ENCODE measurements at places on chromosomes 5 and 9.

- no peak for DNase-seq
Observed at GRCh38 chr9:130996676-130997394, 12.1 kb upstream of the LAMC3 start.

DNA sequence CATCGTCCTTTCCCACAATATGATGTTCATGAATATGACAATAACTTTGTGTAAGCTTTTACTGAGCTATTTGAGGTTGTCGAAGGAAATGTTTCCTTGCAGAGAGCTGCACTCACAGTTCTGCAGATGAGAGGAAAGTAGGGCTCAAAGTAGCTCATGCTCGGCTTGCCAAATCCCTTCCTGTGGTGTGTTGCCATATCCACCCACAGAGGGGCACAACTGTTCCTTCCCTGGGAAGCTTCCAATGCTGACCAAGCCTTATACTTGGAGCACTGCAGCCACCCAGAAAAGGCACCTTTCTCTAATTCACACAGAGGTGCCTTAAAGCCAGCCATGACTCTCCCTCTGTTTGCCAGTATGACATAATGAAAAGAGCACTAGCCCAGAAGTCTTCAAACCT is 390.3 kb downstream of the CAAP1 start:
- DNase-seq: no peak

- DNase-seq: no peak
Observed at GRCh38 chr5:17727098-17727497, 92.8 kb downstream of the TAF11L14 start.

DNA sequence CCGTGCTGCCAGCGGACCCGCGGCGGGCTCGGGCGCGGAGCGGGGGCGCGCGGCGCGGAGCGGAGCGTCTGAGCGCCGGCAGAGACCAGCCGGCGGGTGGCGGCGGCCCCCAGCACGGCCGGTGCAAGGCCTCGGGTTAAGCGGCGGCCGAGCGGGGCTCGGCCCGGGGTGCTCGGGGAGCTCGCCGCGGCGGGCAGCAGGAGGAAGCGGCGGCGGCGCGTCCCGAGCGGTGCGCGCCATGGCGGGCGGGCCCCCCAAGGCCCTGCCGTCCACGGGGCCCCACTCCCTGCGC is 150 bp downstream of the SNX30 start:
- no peak for DNase-seq

- no peak for DNase-seq
Observed at GRCh38 chr5:105917189-105917588, 1753.5 kb downstream of the EFNA5 start.

DNA sequence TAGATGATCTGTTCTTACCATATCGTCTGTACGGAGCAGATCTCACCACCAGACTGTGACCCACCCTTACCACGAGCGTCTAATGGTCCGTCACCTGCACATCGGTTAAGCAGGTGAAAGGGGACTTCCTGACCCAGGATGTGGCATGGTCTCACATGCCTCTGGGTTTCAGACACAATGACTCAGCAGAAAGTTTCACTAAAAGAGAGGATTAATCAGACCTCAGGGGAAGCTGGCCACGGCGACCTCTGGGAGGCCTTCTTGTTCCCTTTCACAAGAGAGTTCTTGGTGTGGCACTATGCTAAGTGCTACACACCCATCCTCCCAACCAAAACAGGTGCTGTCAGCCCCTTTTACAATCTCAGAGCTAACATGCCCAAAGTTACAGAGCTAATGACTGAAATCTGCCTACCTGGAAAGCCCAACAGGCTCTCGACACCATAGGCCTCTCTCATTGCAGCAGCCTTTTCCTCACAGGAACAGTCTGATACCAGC is 41.6 kb downstream of the ADAMTS12 start:
- DNase-seq: no peak

DNA sequence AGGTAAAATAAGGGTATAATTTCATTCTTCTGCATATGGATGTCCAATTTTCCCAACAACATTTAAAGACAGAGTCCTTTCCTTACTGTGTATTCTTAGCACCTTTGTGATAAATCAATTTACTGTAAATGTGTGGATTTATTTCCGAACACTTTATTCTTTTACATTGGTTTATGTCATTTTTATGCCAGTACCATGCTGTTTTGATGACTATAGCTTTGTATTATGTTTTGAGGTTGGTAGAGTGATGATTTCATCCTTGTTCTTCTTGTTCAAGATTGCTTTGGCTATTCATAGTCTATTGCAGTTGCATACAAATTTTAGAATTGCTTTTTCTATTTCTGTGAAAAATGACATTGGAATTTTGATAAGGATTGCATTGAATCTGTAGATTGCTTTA is 53.4 kb upstream of the CCDC152 start:
- DNase-seq: no peak

DNA sequence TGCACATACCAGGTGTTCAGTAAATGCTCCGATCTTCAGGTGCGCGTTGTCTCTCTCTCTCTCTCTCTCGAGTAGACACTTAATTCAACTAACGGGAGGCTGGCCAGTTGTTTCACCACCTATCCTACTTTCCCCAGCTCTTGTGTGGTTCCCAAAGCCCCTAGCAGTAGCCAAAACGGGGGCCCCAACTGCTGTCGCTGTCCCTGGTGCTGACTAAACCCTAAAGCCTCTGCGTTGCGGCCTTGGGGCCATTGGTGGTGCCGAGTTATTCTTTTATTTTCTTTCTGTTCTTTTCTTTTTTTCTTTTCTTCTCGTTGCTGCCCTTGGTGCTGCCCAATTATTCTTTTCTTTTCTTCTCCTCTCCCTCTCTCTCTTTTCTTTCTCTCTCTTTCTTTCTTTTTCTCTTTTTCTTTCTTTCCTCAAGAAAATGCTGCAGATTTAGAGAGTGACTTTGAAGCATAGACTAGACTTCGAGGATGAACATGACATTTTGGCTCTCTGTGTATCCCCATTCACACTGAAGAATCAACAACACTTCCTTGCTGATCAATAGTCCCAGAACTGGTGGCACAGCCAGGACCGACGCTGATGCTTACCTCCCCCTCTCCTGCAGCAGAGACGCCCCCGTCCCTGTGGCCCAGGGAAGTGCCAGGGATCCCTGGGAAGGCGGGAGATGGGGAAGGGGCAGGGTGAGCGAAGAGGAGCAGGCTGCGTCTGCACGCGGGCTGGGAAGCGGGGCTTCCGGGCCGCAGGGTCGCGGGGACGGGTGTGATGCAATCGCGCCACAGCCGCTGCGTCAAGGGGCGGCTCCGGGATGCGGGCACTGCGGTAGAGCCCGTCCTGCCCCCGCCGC is at the start of gene FBLL1:
TSS of gene FBLL1 (plus strand) at position 785 of the 853 bp plus-strand sequence. CDS start 200 bp downstream, outside the sequence.
- no peak for DNase-seq

- DNase-seq: no peak
Observed at GRCh38 chr5:124572971-124573370, 173.5 kb downstream of the ZNF608 start.

DNA sequence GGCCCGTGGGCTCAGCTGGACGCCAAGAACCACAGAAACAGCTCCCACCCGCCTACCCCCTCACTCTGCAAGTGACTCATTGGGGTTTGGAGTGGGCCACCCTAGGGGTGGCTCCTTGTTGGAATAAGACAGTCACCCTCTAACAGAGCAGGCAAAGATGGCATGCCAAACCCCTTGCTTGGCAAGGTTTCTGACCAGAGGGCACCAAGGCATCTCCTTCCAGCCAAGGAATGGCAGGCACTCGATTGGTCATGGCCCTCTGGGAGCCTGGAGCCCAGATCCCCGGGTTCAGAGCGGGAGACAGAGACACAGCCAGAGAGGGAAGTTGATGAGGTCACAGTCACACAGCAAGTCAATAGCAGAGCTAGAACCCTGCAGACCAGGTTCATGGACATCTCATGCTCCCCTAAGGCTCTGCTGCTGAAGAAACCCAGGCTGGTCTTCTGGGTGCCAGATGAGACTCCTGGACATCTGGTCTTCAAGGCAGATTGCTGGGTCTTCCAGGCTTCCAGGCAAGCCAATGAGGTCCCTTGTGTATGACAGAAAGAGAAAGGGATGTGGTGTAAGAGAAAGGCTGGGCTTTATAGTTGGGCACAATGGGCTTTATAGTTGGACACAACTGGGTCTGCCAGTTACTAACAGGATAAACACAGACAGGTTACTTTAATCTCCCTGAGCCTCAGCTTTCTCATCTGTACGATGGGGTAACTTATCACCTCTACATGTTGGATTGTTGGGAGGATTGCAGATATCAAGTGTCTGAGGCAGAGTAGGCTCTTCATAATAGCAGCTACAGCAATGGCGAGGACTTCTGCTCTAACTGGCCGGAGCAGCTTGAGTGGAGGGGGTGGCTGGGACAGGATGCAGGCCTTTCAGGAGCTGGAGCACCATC is 23.3 kb upstream of the KIF12 start:
- no peak for DNase-seq

DNA sequence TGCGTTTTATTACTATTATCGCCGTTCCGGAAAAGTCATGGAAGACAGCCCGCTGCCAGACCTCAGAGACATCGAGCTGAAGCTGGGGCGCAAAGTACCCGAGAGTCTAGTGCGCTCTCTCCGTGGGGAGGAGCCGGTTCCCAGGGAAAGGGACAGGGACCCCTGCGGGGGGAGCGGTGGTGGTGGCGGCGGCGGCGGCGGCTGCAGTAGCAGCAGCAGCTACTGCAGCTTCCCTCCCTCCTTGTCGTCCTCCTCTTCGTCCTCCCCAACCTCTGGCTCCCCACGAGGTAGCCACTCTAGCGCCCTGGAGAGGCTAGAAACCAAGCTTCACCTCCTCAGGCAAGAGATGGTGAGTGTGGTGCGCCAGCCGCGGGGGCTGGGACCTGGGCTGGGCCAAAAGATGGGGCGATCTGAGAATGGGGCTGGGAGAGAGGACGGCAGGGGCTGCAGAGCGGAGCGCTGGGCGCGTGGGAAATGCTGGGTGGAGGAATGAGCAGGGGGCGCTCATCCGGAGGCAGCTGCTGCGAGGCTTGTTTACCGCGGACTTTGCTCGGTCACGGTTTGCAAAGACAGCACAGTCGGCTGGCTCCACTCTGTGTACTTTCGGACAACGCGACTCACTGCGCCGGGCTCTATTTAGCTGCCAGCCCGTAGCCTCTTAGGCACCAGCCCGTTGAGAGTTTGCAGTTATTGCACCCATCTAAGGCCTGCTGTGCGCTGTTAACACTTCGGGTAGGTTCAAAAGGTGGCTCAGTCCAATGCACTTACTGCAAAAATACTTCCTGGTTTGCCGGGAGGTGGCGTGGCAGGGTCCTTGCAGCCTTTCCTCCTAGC is 1.1 kb downstream of the LURAP1L start:
- DNase-seq: no peak

DNA sequence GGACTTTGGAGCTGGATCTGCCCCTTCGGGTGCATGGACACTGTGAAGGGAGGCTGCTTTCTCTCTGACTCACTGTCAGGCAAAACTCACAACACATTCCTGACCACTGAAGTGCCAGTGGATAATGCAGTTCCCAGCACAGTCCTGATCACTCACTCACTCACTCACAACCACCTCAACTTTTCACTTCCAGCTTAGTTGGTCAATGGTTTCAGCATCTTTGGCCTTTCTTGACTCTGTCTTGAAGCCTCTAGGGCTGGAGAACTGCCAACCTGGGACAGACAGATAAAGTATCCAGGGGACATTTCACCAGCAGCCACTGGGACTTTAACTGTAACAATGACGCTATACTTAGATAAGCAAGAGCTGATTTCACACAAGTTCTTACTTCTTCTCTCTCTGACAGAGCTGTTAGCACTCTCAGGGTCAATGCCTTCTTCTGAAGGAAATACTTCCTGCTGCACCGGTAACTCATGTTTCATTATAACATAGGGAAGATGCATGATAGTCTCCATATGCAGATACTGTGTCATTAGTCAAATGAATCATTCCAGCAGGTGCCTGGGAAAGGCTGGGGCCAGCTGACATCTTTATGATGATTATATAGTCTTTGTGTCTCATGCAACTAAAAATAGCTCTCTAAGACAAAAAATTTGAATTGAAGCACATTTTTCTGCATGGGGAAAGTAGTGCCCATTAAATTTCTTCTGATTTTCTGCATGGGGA is 499.0 kb downstream of the SEMA5A start:
- no peak for DNase-seq

DNA sequence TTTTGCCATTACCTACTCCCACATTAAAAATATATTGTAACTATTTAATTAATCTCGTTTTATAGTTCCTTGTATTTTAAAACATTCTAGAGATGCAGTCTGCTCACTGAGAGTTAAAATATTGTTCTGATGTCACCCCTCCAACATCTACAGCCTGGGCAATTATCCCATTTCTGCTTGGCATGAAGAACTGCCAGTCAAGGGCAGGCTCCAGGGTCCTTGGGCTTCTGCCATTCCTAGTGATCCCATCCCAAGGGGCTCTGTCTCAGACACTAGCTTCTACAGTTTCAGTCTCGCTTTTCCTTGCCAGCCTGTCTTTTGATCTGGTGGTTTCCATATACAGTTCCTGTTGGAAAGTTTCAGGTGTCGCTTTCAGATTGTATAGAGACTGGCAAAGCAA is 287.2 kb downstream of the TMEM232 start:
- no peak for DNase-seq

DNA sequence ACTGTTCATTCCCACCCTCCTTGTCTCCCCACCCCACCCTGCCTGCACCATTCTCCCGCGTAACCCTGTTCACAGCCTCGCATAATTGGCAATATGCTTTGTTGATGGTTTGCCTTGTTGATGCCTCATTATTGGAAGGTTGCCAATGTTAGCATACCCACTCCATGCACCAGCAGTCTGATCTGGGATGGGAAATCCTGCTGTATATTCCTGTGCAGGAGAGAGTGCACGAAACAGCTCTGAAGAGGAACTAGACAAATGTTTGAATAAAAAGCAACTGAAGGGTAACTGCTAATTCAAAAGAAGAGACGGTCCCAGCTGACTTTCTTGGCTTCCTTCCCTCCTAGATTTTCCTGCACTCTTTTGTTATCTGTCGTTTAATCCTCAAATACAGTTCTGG is 271.7 kb upstream of the TLE4 start:
- DNase-seq: no peak

- no peak for DNase-seq
Observed at GRCh38 chr9:135273008-135273407, 185.5 kb downstream of the OLFM1 start.

DNA sequence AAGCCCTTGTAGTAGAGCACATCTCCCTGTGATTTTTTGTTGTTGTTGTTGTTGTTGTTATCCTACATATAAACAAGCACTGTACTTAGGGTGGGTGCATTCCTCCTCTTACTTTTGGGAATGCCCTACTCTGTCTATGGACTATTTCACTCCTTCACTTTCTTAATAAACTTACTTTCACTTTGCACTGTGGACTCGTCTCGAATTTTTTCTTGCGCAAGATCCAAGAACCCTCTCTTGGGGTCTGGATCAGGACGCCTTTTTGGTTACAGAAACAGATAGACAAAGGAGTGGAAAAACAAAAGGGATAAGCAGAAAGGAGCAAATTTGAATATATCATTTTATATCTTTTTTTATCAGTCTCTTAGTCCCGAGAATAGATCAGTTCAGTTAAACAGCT is 14.4 kb upstream of the PAIP1 start:
- DNase-seq: no peak

- no peak for DNase-seq
Observed at GRCh38 chr5:167661605-167662004, 629.8 kb upstream of the WWC1 start.

GRCh38 chr9:126956917-126957686 is 42.5 kb downstream of the RALGPS1 start:
- no peak for DNase-seq

GRCh38 chr5:135944967-135945560 is 9.7 kb downstream of the LECT2 start:
- DNase-seq: no peak
